ENCODE measurements at places on chromosomes 2 and 18.

- H3K4me3 ChIP-seq: peak overlapping the region; percentile 42
- H3K36me3 ChIP-seq: no peaks in the 10 kb centered on the region
- H3K27ac ChIP-seq: peak overlapping the region; percentile 98
- peak; percentile 42 for DNase-seq
- H3K4me1 ChIP-seq: peaks cover 42% of the 10 kb centered on the region
These were observed 70.4 kb upstream of the ST6GAL2 start for GRCh38 chr2:106956416-106956815.

GRCh38 chr18:79559436-79559835, 120.2 kb upstream of the CTDP1 start:
- H3K27ac ChIP-seq: no peak overlapping the region
- peaks cover 2% of the 10 kb centered on the region for H3K27me3 ChIP-seq
- H3K36me3 ChIP-seq: no peaks in the 10 kb centered on the region
- no peaks in the 10 kb centered on the region for H3K4me1 ChIP-seq

- no peaks in the 10 kb centered on the region for H3K36me3 ChIP-seq
- no peak overlapping the region for H3K27ac ChIP-seq
- no peak for DNase-seq
- H3K27me3 ChIP-seq: no peaks in the 10 kb centered on the region
These were observed 83.0 kb upstream of the HNRNPA3 start for GRCh38 chr2:177129610-177130009.

GRCh38 chr2:204973616-204974015, 428.3 kb downstream of the PARD3B start:
- no peak overlapping the region for H3K4me3 ChIP-seq
- no peaks in the 10 kb centered on the region for H3K36me3 ChIP-seq
- no peaks in the 10 kb centered on the region for H3K27me3 ChIP-seq
- H3K27ac ChIP-seq: no peak overlapping the region

DNA sequence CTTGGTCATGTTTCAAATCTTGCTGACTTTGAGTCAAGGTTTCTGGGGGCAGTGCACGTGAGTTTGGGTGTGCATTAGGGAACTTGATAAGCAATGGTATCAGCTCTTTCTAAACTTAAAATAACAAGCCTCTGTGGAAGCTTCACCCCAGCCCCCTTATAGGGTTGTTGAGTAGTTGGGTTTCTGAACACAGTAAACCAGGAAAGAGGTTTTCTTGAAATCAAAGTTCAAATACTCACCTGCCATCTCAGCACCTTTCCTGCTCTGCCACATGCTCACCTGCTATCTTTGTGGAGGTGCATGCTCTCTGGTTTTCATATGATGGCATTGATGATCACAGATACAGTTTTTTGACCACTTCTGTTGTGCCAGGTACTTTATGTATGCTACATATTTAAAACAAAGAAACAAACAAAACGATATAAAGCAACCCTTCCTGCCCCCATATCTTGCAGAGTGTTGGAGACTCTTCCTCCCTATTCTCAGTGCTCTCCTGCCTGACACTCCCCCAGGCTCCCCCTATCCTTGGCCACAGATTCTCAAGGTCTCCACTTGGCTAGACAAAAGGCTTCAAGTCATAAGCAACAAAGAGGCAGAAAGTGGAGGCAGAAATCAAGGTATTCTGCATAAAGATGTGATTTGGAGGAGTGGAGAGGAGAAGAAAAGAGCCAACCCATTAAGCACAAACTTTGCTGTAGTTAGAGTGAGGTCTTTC, 360.6 kb downstream of the CYRIA start:
- H3K4me3 ChIP-seq: no peak overlapping the region
- no peaks in the 10 kb centered on the region for H3K4me1 ChIP-seq
- H3K27ac ChIP-seq: no peak overlapping the region
- no peaks in the 10 kb centered on the region for H3K36me3 ChIP-seq

DNA sequence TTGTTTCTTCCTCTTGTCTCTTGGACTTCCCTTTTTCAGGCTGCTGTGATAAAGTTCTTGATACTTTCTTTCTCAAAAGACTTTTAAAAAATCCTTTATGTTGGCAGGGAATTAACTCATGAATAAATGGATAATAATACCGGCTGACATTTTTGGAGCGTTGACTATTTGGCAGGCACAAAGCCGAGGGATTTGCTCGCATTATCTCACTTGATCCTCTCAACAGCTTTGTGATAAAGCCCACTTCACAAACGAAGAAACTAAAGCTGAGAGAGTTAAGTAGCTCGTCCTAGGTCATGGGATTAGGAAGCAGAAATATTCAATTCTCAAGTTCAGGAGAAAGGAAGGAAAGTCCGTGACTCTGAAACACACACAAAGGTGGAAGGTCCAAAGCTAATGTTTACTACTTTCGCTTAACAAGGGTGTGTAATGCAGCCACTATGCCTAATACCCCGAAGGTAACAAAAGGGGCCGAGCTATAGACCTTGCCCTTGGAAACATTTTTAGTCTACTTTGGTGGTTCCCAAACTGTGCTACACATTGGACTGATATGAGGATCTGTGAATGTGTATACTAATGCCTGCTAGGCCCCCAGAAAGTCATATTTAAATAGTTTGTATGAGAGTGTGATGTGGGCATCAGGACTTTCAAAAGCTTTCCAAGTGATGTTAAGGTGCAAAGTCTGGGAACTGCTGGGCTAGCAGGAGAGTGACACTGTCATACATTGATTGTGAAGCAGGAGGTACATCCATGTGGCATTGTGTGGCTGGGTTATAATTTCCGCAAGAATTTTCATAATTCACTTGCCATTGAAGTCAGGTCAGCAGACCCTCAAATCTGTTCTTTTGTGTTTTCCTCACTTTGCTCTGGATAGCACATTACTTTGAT, 508.4 kb downstream of the PLCL1 start:
- H3K4me3 ChIP-seq: no peak overlapping the region
- no peak overlapping the region for H3K27ac ChIP-seq
- DNase-seq: no peak
- H3K27me3 ChIP-seq: peaks cover 8% of the 10 kb centered on the region

- H3K27ac ChIP-seq: no peak overlapping the region
- peak; percentile 5 for DNase-seq
- H3K4me1 ChIP-seq: no peaks in the 10 kb centered on the region
- H3K27me3 ChIP-seq: no peaks in the 10 kb centered on the region
- H3K4me3 ChIP-seq: no peak overlapping the region
These were observed 319.8 kb downstream of the FBXO15 start for GRCh38 chr18:73827801-73828200.

DNA sequence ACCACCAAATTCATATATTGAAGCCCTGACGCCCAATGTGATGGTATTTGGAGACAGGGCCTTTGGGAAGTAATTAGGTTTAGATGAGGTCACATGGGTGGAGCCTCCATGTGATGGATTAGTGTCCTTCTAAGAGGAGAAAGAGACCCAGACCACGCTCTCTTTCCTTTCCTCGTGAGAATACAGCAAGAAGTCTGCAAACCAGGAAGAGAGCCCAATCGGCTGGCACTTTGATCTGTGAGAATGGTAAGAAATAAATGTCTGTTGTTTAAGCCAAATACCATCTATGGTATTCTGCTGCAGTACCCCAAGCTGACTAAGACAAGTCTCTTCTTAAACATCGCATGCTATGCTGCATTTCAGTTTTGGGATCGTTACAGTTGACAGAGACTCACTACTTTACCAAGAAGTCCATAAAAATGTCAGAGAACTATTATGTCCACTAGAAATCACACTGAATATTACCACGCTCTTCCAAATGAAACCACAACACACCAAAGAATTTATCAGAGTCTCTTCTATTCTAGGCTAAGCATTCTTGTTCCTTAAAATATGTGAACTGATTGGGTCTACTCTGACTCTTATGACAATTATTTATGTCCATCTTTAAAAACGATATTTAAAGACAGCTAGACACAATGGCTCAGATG, 48.5 kb downstream of the LPIN2 start:
- no peak overlapping the region for H3K4me3 ChIP-seq
- H3K27me3 ChIP-seq: no peaks in the 10 kb centered on the region
- H3K36me3 ChIP-seq: no peaks in the 10 kb centered on the region
- H3K27ac ChIP-seq: no peak overlapping the region
- DNase-seq: peak; percentile 35

- no peak overlapping the region for H3K4me3 ChIP-seq
- no peak for DNase-seq
- no peaks in the 10 kb centered on the region for H3K27me3 ChIP-seq
- H3K4me1 ChIP-seq: peaks cover 3% of the 10 kb centered on the region
These were observed 41.6 kb downstream of the SLC25A12 start for GRCh38 chr2:171852366-171852888.

- no peak for DNase-seq
- H3K27me3 ChIP-seq: peaks cover 34% of the 10 kb centered on the region
- H3K4me3 ChIP-seq: no peak overlapping the region
- no peak overlapping the region for H3K27ac ChIP-seq
- no peaks in the 10 kb centered on the region for H3K36me3 ChIP-seq
These were observed 5.0 kb upstream of the CIDEA start for GRCh38 chr18:12248926-12249720.

GRCh38 chr18:78034755-78035154, 785.1 kb downstream of the GALR1 start:
- H3K4me3 ChIP-seq: no peak overlapping the region
- no peak overlapping the region for H3K27ac ChIP-seq
